Effector memory CD4-positive, alpha-beta T cell (primary cell): ENCODE measurements at places on chromosomes 2 and 18.

DNA sequence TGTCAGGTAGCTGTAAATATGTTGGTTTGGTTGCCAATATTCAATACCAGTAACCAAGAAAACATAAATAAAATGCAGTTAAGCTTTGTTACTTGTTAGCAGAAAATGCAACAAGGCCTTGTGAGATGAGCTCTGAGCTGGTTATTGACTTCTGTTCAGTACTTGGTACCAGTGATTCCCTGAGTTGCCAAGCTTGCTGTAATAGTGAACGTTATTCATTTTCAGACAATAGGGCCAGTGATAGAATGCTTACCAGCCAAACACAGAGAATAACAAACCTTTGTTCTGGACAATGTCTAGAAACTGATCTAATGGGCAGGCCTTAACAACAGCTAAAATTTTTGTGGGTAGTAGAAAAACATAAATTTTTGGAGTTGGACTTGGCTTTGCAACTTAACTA, 29.5 kb downstream of the RASGRP3 start:
- no peaks in the 10 kb centered on the region for H3K36me3 ChIP-seq
- no peaks in the 10 kb centered on the region for H3K27me3 ChIP-seq
- H3K4me1 ChIP-seq = no peaks in the 10 kb centered on the region
- no peak overlapping the region for H3K27ac ChIP-seq

- H3K27ac ChIP-seq = no peak overlapping the region
- H3K27me3 ChIP-seq = no peaks in the 10 kb centered on the region
- H3K36me3 ChIP-seq = no peaks in the 10 kb centered on the region
- DNase-seq = no peak
- no peaks in the 10 kb centered on the region for H3K4me1 ChIP-seq
Measured at GRCh38 chr18:7338846-7339245, 108.0 kb downstream of the LRRC30 start.

GRCh38 chr2:192139813-192140212, 54.9 kb downstream of the TMEFF2 start:
- no peaks in the 10 kb centered on the region for H3K27me3 ChIP-seq
- H3K27ac ChIP-seq = no peak overlapping the region
- no peak for DNase-seq

GRCh38 chr2:145751629-145752028, 1231.7 kb upstream of the ZEB2 start:
- no peak overlapping the region for H3K4me3 ChIP-seq
- no peaks in the 10 kb centered on the region for H3K4me1 ChIP-seq
- no peak for DNase-seq
- no peak overlapping the region for H3K27ac ChIP-seq
- H3K36me3 ChIP-seq = no peaks in the 10 kb centered on the region

GRCh38 chr2:102159295-102159694, 16.7 kb downstream of the IL1R1 start:
- H3K4me3 ChIP-seq = no peak overlapping the region
- no peaks in the 10 kb centered on the region for H3K27me3 ChIP-seq
- H3K4me1 ChIP-seq = no peaks in the 10 kb centered on the region
- no peak for DNase-seq

GRCh38 chr2:57973621-57974186, 72.9 kb upstream of the VRK2 start:
- H3K4me1 ChIP-seq = no peaks in the 10 kb centered on the region
- DNase-seq = no peak
- H3K27ac ChIP-seq = no peak overlapping the region
- no peaks in the 10 kb centered on the region for H3K36me3 ChIP-seq
